ENCODE measurements at places on chromosomes 2 and 18.
A peak's percentile ranks its signal among the peaks of the same experiment; 100 is the strongest.

- no peak for DNase-seq
These were observed at the start of gene CHRNA1 for GRCh38 chr2:174764280-174765255. Gene CHRNA1 (minus strand): TSS chr2:174764472. CDS start chr2:174764394, 78 bp downstream.

DNA sequence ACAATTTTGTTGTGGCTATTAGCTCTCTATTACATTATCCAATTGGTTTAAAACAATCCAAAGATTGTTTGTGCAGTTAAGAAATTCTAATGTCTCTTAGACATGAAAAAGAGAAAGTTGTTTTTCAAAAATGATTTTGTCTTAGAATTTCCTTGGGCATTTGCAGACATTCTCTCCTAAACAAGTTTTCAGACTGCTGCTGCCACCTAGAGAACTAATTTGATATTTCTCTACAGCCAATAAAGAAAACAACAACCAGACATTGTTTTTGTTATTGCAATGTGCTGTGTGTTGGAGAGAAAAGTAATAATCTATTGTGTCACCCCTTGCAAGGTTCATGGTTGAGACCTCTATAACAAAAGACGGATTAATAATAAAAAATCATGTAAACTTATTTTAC lies 119.0 kb upstream of the SYT4 start:
- DNase-seq, result no peak

GRCh38 chr2:20224164-20224715 lies 690 bp downstream of the SDC1 start:
- DNase-seq, result no peak

DNA sequence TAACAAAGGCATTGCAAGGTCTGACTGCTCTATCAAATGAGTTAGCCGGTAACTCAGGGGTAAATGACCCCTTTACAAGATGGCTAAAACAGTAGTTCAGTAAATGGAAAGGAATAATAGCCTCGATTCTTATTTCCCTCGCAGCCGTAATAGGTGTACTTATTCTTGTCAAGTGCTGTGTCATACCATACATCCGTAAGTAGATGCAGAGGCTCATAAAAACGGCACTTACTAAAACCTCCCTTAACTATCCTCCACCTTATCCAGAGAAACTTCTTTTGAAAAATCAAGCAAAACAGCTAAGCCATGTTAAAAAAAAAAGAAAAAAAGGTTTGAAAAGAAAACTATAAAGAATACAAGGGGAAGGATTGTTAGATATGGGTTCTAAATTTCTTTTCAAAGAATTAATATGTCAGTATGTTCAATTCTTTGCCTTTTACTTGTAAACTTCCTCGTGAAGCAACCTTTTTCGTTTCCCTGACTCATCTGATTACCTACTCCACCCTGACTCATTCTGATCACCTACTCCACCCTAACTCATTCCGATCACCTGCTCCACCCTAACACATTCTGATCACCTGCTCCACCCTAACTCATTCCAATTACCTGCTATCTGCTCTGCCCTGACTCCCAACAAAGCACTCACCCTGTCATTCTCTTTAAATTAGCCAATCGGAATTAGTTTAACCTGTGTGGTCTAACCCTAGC lies 127.5 kb downstream of the SPAG16 start:
- no peak for DNase-seq

DNA sequence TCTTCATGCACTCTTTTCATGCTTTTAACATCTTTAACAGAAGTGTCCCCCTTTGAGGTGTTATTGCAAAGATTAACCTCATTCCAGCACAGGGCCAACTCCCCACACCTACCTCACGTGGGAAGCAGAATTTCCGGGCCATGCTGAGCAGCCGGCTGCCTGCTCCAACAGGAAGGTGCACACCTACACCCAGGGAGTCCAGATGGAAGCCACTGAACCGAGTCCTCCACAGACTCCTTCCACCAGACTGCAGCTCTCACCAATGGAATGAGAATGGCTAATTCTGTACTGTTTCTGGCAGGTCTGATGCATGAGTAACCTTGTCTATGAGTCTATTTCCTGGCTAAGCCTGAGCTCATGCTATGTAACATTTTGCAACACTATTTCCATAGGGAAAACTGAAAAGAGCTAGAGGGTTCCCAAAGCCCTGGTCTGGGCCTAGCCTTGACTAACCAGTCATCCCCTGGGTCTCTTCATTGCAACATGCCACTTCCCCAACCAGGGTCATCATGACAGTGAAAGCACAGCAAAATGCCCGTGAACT lies 11.0 kb downstream of the ERFE start:
- DNase-seq, result no peak

DNA sequence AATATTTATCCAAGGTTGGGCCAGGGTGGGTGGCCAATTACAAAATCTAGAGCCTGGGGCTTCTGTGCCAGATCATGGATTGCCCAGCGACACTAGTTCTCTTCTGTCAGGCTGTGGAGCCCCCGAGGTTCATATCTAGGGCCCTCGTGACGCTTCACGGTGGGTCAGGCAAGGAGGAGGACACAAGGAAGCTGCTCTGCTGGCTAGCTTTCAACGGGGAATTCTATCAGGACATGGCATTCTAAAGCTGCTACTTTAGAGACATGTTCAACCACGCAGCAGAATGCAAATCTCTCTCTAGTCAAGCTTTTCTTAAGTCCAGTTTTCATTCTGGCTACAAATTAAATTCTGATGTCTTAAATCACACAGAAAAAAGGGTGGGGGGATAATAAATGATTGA lies 180.2 kb downstream of the THADA start:
- DNase-seq, result no peak

DNA sequence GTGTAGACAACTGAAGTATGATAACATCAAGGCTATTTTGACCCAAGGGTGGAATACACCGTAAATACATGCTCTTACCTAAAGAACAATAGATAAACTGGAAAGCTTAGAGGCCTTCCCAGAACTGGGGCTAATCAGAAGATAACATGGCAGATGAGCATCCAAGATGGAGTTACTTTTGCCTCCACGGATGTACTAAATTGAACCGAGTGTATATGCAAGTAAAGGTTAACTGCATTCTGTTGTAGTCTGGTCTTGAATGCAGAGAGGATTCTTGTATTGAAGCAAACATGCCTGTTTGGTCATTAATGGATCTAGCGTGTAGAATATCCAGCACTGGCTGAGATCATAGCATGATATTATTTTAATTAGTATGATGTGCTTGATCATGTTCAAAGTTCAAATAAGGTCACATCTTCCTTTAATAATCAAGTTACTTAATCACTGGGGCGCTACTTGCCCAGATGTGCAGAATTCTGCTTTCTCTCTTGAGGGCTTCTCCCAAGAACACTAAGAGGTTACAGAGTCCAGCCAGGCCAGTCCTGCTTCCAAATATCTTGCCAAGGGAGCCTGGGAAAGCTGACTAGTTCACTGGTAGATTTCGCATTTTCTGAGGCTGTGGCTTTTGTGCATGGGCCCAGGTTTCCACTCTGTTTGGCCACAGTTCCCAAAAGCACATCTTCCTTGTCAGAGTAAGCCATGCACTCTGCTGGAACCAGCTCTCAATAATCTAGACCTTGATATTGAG lies 37.5 kb upstream of the ACSL3 start:
- no peak for DNase-seq

DNA sequence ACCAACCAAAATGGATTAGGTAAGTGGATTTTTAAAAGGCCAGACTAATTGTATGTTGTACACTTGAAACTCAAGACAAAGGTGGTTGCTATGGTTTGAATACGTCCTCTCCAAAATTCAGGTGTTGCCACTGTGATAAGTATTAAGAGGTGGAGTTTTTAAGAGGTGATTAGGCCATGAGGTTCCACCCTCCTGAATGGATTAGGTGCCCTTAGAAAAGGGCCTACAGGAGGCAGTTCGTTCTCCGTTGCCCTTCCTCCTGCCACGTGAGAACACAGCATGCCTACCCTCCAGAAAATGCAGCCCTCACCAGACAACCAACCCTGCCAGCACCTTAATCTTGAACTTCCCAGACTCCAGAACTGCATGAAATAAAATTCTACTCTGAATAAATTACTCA lies 51.2 kb downstream of the CHMP3 start:
- DNase-seq, result no peak

- no peak for DNase-seq
These were observed 29.9 kb downstream of the ABCB11 start for GRCh38 chr2:169001116-169001815.

GRCh38 chr2:51350100-51350499 lies 318.2 kb upstream of the NRXN1 start:
- no peak for DNase-seq

DNA sequence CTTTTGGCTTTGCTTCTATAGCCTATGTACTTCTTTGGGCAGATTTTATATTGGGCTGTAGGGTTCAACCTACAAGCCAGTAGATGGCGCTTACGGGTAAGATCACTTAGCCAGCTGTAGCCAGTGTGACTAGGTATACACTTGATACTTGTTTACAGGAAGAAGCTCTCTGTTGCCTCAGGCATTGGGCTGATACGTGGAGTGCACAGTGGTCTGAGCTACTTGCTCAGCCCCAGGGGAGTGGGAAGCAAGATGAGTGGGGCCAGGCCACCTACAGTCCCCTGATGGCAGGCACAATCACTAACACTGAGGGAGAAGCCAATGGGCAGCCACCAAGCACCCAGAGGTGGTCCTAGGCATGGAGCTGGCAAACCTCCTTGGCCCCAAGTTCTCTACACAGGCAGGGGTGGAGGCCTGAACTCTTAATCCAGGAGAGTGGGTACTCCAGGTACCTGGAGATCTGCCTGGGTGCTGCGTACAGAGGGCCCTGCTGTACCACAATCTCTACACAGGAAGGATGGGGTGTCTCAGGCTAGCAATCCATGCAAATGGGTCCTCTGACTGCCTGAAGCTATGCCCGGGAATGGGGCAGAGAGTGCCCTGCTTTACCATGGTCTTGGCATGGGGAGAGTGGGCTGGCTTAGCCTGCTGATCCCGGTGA lies 122.2 kb downstream of the NCOA1 start:
- DNase-seq, result no peak

DNA sequence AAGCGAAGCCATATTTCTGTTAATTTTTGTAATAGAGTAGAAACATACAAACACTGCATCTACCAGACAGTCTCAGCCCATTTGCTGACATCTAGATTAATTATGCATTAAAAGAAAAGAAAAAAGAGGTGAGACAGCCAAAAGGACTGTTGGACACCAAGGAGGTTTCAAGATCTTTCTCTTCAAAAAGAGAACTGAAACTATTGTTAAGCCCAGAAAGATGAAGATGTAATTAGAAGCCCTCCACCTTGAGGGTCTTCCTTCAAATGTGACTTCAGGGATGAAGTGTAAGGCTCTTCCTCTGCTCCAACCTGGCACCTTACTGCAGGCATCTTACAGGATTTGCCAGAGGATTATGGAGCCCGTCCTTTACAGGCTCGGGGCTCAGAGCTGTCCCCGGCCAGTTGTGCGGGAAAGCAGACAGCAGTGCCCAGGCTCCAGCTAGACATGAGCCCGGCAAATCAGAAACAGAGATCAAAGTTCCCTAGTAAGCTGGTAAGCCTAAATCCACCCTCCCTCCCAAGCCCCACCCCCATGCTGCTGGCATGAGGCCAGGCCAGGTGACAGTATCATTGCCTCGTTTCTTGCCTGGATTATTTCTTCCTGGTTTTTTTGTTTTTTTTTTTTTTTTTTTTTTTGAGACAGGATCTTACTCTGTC lies 38.9 kb downstream of the ADI1 start:
- DNase-seq, result no peak

DNA sequence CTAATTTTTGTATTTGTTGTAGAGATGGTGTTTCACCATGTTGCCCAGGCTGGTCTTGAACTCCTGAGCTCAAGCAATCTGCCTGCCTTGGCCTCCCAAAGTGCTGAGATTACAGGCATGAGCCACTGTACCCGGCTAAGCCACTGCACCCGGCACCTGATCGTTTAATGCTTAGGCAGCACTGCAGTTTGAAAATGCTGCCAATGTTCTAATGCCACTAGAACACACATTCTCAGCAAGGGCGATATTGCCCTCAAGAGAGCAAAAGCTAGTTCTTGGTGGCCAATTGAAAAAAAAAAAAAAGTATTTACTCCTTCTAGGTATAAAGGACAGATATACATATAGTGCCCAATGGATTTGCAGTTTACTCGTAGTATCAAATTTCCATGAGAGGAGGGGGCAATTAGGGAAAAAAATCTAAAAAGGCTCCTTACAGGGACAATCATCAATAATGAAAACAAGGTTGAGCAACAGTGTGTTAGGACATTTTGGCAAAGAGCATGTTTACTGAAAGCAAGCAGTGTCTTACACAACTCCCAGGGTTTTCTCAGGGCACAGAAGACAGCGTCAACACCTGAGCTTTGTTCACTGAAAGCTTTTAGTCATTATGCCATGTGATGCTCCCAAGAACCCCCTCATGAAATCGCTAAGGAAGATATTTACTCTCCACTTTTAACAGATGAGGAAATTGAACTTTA lies 199.9 kb upstream of the PKDCC start:
- no peak for DNase-seq

GRCh38 chr2:239095460-239096081 lies 247.7 kb downstream of the TWIST2 start:
- DNase-seq, result no peak

DNA sequence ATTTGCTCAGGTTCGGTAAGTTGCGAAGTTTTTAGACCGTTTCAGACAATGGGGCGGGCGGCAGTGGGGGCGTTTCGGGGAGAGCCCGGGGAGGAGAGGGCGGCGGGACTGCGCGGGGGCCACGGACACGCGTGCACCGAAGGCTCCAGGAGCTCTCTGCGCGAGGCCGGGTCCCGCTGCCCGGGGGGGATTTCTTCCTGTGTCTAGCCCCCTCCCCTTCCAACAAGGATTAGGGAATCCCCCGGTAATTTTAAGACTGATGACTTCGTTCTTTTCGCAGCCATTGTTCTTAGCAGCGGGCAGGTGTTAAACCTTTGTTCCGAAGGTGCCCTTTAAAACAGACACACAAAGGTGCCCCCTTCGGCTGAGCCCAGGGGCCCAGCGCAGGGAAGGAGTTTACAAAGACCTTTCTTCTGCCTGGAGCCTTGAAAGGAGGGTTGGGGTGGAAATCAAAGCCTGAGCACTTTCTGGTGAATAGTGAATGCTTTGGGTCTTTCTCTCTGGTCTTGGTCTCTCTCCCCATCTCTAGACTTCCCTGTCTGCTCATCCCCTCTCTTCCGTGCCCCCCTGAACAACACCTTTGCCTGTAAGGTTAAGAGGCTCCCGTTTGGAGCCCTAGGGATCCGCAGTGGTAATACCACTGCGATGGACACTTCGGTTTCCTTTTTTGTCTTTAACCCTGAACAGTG lies 2.1 kb downstream of the TRIB2 start:
- no peak for DNase-seq

DNA sequence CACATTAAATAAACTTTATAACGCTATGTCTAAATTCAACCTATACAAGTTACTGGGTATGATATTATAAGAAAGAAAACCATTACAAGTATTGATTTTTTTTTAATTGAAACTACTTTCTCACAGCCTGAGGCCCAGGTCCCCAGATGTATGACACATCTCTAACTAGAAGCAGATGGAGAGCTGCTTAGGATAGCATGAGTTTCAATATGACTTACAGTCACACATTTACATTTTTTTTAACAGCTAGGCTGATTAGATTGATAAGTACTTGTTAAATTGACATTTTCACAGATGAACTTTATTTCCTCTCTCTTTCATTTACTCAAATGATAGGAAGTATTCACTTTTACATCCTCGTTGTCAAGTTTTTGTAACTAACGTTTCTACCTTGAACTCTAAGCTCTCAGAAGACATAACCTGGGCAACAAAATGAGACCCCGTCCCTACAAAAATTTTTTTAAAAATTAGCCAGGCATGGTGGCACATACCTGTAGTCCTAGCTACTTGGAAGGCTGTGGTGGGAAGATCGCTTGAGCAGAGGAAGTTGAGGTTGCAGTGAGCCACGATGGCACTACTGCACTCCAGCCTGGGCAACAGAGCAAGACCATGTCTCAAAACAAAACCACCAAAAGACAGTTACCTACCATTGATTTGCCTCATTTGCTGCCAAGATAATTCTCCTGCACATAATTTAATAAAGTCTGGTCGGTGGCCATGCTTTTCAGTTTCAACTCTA lies 52.4 kb downstream of the STK39 start:
- peak; percentile 61 for DNase-seq

All from CD4-positive, alpha-beta T cell (primary cell).